Kidney epithelial cell (primary cell): ENCODE measurements at places on chromosomes 4 and X.
A peak's percentile ranks its signal among the peaks of the same experiment; 100 is the strongest.

DNA sequence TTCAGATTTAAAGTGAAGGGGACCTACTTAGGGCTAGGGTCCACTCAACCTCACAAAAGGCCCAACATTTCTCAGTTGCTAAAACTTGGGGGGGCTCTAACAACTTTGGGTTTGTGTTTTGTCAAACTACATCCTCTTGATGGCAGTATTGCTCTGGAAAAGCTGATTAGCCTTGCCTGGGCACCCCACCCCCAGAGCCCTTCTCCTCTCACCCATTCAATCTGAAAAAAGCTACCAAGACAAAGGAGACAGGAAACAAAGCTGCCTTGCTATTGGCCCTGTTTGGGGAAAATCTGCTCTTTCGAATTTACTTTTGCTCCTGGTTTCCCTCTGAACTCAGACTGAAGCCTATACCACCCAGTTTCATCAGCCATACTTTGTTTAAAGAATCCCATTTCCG, 195.2 kb upstream of the STK26 start:
- DNase-seq: no peak

DNA sequence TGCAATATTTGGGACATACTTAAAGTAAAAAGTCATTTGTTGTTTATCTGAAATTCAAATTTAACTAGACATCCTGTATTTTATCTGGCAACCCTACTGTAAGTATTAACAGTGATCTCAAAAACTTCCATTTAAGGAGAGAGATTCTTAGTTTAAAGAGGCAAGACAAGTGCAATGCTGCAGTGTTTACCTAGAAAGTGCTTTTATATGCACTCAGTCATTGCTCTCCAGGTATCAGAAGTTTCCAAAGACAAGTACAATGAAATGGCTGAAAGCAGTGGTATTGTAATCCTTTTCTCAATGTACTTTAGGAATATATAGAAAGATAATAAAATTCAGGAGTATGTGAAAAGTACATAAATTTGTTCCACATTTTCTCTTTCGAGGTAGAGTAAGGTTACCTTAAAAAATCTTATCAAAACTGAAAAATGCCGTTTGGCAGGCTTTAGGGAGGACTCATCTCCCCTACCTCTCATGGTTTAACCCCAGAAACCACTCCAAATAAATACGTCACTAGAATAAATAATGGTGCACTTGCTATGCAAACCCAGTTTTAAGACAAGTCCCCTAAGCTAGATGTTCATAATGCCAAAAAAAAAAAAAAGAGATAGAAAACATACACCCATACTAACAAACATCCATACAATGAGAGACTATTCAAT, 45.7 kb downstream of the ELF2 start:
- no peak for DNase-seq

GRCh38 chr4:90121676-90122354, 5.4 kb upstream of the CCSER1 start:
- no peak for DNase-seq

GRCh38 chrX:71619986-71620385, 1.7 kb upstream of the CXCR3 start:
- no peak for DNase-seq

DNA sequence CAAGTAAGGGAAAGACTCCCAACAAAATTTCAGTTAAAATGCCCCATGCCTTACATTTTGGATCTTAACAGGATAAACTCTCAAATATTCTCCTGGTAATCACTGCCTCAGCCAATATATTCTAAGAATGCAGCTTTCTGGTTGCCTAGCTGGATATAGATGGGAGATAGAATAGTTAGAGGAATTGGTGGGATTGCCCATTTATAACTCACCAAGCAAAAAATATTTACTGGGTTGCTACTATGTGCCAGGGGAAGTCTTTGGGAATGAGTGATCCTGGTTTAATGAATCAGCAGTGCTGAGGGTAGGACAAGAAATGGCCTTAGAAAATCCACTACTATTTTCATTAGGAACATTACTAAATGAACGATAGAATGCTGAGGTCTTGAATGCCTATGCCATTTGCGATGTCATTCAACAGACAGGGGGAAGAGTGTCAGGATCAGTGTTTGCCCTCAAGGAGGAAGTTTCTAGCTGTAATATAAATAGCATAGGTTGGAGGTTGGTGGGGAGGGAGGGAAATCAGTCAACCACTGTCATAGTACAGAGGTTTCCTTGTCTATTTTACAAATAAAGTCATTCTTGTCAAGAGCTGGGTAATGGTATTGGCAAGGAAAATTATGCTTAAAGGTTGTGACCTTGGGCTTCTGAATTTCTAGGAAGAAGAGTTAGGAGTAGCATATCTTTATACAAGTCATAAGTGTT, 63.5 kb downstream of the ENOPH1 start:
- DNase-seq: no peak

GRCh38 chr4:21577056-21577455, 371.5 kb downstream of the KCNIP4 start:
- DNase-seq: no peak

DNA sequence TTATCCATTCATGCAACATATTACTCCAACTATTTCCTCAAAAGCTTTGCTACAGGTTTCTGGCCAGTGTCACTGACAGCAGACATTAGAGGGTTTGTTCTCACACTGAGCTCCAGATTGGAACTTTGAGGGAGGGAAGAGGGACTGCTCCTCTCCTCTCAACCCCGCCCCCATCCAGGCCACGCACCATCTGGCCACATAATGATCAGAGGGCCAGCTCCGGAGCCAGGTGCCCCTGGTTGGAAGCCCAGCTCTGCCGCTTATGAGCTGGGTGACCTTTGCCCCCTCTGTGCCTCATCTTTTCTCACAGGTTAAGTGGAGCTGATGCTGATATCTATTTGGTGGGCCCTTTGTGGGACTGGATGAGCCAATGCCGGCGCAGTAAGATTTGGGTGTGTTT, 55.8 kb downstream of the C4orf50 start:
- DNase-seq: no peak

- no peak for DNase-seq
These were observed 143.5 kb downstream of the MGST2 start for GRCh38 chr4:139808808-139809756.

DNA sequence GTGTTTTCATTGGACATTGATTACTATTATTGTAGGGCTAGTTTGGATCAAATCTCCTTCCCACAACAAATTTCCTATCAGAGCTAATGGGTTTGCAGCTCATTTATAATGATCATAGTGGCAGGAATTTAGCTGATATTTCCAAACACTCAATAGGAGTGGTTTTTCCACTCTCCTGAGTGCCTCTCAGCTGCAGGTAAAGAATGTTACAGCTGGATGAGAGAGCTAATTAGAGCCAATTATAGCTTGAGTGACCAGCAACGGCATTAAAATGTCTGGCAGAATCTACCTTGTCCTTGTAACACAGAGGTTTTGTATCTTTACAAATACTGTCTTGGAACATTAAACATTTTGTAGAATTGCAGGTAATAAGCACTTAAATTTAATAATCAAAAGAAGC, 602.8 kb upstream of the EPHA5 start:
- no peak for DNase-seq

DNA sequence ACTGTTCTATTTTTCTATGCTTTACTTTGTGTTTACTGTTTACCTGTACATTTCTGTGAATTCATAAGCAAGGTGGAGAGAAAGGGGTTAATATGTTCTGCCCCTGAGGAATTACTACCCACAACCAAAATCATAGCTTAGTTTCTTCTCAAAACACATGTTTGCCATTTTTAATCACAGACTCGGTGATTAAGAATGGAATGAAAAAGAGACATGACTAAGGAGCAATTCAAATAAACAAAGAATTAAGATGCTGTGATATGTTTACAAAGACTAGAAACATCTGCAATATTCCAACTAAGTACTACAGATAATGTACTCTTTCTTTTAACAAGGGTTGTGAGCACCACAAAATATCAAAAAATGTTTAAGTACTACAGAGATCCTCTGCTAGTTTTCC, 11.7 kb upstream of the FAT4 start:
- no peak for DNase-seq

DNA sequence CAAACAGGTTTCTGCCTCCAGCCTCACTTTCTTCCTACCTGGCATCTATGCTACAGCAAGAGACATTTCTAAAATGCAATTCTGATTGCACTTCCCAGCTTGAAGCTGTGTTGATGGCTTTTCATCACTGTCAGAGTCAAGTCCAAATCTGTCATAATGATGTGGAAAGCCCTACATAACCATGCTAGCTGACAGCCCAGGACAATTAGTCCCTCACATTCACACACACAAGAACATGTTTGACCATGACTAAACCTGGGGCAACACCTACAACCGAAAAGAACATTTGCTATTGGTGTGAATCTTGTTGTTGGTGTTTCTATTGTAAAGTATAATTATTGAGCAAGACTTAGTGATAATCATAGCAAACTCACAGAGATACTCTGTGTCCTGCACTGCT, 58.2 kb downstream of the PPM1K start:
- DNase-seq: no peak

DNA sequence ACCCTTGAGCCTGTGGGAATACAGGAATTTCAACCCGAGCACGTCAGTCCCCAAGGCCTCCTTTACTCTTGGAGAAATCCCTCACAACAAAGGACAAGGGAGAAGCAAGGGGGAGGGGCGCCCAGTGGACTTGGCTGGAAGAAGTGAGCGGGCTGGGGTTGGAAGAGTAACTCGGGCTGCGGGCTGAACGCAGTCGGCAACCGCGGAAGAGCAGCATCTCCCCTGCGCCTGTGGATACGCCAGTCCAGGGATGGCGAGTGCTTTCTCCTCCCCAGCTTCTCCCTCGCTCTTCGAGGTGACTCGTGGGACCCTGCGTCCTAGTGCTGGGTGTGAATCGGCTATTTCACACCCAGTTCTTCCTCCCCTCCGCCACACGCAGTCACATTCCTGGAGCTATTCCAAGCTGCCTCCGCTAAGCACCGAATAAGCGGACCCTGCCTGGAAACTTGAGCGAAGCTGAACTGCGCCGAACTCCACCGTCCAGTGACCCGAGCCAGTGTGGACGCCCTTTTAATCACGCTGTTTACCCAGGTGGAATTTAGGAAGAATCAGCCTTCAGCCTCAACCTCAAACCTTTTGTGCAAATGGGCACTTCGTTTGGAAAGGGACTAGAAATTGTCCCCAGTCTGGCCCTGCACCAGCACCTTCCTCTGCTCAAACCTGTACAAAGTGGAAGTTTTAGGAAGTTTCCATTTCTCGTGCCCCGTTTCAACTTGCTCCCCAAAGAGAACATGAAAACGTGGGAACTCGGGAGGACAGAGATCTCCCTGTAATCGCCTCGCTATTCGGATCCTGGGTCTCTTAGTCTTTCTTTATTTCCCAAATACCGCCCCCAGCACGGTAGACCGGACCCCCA, 64.3 kb upstream of the WDR17 start:
- peak; percentile 10 for DNase-seq

DNA sequence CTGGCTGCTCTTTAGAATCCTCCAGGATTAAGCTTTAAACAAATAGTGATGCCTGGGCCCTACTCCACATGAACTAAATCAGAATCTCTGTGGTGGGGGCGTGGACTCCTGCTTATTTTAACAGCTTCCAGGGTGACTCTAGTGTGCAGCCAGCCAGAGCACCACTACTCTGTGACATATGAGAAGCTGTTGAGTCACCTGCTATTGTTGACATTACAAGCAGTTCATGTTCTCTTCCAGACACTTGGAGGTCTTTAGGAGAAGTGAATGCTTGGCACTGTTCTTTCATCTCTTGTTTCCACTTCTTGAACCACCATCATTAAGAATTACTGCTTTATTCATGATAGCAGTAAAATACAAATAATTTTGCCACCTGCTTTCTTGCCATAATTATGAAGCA, 426 bp upstream of the C4orf51 start:
- DNase-seq: peak; percentile 96

DNA sequence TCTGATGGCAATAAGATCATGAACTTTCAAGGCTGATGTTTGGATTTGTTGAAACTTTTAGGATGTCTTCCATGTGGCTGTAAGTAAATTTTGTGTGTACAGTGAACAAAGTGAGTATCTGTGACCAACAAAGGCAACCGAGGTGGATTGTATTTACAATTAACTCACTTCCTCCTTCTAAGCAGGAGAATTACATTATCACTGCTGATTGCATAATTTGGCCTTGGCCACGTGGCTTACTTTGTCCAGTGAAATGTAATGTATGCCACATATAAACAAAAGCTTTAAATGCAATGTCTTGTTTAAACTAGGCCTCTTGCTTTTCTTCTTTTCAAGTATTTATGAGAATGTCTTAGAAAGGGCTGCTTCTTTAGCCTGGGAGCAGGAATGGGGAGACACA, 66.3 kb upstream of the MAD2L1 start:
- DNase-seq: no peak

- DNase-seq: no peak
These were observed 204.5 kb downstream of the ZNF674 start for GRCh38 chrX:46340696-46341095.

DNA sequence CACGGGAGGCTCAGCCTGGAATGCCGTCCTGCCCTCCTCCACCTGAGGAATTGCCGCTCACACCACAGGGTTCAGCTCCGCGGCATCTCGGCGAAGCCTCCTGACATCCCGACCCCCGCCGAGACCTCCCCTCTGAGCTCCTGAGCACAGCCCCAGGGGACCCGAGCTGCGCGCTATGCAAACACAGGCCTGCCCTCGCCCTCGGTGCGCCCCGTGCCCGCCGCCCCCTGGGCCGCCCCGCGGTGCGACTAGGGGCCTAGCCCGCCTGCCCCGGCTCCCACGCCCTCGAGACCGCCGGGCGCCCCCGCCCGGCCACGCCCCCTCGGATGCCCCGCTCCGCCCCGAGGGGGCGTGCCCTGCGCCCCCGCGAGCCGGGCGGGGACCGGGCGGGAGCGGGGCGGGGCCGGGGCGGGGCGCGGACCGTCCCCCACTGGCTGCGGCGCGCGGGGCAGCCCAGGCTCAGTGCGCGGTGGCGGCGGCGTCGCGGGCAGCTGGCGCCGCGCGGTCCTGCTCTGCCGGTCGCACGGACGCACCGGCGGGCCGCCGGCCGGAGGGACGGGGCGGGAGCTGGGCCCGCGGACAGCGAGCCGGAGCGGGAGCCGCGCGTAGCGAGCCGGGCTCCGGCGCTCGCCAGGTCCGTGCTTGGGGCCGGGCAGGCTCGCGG, at the start of gene FGFR3:
FGFR3 (plus strand) TSS at position 462 of the 664 bp plus-strand sequence. CDS start 642 bp downstream, outside the sequence.
- no peak for DNase-seq

GRCh38 chrX:9797384-9798360, 11.4 kb downstream of the SHROOM2 start:
- no peak for DNase-seq

DNA sequence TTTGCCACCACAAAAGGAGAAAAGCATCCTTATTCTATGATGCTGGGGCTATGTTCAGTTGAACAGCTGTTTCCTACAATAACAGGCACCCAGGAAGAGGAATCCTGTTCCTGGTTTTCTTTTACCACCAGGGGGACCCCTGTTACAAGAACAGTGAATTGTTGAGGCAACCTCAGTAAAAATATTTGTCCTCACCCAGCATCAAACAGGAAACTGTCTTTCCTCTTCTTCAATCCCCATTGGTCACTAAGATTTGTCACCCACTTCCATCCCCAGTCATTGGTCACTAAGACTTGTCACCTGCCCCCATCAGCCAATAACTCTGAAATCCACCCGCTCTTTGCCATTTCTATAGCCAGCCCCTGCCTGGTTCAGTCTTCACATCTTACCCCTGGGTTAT, 143.5 kb upstream of the GALNT7 start:
- no peak for DNase-seq

DNA sequence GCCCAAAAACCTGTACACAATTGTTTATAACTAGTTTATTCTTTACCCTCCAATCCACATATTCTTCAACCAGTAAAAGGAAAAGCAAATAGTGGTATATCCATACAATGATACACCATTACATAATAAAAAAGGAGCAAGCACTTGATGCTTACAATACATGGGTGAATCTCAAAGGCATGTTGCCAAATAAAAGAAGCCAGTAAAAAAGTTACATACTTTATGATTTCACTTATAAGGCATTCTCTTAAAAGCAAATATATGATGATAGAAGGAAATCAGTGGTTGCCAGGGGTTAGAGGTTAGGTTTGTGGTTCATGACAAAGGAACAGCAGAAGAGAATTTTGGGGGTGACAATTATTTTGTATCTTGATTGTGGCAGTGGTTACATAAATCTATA, 896.1 kb upstream of the LCORL start:
- no peak for DNase-seq
